Lower leg skin (tissue), 4 donors: ENCODE measurements at places on chromosomes 12 and 14. TPM values are rescaled to one million over a fixed set of nuclear protein-coding genes. Genes with fewer than 3 reads are reported as not detected.

- DNase-seq, result no peak
Observed at GRCh38 chr12:2553388-2554126, 241.2 kb upstream of the FKBP4 start.

GRCh38 chr12:76135456-76135855 lies 51.0 kb upstream of the NAP1L1 start:
- no peak for DNase-seq

DNA sequence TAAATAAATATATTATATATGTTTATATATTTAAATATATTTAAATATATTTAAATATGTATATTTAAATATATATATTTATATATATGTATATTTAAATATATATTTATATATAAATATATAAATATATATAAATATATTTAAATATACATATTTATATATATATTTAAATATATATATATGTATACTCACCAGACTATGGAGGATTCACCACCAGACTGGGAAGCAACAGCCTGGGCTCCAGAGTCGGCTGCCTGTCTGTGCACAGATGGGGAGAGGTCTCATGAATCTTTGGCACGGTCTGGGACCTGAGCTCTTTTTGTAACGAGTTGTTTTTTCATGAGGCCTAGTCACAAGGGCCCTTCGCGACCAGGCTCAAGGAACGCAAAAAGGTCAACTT lies 21.3 kb downstream of the NOC4L start:
- no peak for DNase-seq

DNA sequence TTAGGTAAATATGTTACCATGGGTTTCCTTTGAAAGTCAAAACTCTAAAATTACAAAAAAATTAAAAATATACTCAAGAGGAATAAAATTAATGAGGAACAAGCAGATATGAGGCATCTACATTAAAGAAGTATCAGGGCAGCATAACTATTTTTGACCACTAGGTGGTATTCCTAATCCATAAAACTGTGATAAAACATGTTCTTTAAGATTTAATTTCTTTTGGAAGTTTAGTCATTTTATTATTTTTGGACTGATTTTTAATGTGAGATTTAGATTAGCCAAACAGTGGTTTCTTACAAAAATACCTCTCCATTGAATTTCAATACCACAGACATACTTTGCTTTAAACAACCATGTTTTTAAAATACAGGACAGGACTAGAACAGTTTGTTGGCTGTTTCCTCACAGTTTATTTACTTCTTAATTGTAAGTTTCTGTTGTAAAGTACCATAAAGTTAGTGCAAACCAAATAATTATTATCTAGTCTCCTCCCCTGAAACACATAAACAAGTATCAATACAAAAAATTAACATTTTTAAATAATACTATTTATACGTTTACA lies 49.8 kb downstream of the NTS start:
- DNase-seq, result no peak

DNA sequence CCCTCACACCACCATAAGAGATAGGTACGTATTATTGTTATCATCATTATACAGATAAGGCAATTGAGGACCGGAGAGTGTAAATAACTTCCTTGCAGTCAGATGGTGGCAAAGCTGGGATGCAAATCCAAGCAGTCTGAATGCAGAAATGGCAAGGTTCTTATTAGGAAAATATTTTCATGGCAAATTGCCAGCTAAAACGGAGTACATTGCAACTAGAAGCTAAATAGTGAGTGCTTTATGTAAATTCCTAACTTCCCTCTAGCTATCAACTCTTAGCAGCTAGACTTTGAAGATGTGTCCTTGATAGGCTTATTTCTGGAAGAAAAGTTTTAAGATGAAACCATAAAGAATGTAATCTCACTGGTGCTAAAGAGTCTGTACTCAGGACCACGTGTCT lies 323.9 kb upstream of the DIO2 start:
- DNase-seq, result no peak

DNA sequence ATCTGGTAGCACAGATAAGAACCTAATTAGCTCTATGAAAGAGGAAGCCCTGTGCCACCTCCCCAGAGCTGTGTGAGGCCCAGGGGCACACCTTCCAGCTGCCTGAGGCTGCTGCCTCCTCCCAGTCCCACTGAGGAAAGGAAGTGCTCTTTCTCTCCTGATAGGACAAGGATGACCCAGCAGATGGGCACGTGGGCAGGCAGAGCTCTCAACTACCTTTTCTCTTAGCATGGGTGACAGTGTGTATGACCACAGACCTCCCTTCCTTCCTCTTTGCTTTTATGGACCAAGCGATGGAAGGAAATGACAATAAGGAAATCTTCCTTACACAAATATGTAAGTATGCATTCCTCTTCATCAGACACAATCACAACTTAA lies 127.6 kb upstream of the AMIGO2 start:
- no peak for DNase-seq

DNA sequence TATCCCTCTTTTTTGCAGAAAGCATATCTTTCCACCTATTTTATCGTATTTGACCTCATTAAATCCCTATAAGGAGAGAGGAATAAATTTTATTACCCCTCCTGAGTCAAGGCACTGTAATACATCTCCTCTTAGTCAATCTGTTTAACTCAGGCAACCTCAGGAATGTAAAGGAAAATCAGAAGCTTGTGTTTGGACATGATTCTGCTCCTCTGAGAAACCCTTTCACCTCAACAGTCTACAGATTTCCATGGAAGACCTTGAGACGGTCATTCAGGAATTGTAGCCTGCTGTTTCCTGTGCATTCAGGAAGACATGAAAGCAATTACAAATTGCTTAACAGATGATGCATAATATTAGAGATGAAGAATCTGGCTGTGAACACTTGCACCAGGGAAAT lies 360.8 kb downstream of the PAWR start:
- no peak for DNase-seq

DNA sequence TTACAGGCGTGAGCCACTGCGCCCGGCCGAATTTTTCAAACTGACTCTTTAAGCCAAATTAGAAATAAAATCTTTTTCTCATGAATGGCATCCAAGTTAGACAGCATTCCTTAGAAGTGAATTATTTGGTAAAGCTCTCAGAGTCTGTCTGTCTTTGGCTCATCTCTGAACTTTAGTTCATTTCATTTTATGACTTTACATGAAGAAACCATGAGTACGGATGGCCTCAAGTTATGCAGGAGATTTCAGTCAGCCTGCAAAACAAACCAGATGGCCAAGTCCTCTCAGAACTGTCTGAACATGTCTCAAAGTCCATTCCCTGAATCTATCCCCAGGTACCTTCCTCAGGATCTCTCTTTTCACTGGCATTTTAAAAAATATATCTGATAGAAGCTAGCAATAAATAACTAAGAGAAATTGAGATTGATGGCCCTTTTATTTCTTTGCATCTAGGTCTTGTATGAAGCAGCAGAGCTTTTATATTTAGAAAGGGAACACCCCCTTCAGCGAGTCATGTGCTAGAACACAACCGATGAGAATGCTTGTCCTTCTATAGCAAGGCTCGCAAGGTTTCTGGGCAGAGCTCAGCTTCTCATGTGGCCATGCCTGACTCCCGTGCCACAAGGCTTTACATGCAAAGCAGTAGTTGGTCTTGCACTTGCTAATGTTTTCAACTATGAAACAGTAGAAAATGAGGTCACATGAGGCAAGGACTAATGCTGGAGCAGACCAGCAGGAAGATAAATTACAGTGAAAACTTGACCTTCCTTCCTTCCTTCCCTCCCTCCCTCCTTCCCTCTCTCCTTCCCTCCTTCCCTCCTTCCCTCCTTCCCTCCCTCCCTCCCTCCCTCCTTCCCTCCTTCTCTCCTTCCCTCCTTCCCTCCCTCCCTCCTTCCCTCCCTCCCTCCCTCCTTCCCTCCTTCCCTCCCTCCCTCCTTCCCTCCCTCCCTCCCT lies 125.0 kb downstream of the AKAP6 start:
- no peak for DNase-seq

GRCh38 chr14:68178282-68178681 lies 358.7 kb downstream of the RAD51B start:
- DNase-seq, result no peak

The GPRC5D gene
- total RNA-seq, result 51.1 TPM

The TAS2R50 gene
- not detected for total RNA-seq

DNA sequence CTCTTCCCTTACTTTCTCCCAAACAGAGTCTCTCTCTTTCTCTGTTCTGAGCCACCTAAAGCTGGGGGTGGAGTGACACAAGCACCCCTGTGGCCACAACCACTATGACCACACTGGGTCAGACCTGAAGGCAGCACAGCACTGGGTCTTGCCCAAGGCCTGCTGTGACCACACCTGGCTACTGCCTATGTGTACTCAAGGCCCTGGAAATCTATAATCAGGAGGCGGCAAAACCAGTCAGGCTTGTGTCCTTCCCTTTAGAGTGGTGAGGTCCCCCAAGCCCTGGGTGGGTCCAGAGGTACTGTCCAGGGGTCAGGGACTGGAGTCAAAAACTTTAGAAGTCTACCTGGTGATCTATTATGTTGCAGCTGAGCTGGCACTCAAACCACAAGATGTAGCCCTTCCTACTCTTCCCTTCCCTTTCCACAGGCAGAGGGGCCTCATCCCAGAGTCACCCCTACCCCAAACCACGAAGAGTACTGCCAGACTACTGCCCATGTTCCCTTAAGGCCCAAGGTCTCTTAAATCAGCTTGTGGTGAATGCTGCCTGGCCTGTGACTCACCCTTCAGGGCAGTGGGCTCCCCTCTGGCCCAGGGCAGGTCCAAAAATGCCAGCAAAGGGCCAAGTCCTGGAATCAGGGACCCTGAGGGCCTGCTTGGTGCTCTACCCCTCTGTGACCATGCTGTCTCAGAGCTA lies 179.8 kb upstream of the DYRK2 start:
- DNase-seq, result no peak
